Stimulated activated naive CD8-positive, alpha-beta T cell treated with anti-CD3 and anti-CD28 coated beads, Interleukin-15, Interleukin-2, amounts not matched to agents 100 U/mL and 50 U/mL, for 24 hours (primary cell): ENCODE measurements at places on chromosomes 12 and 14.

- DNase-seq, result peak; percentile 62
Measured at GRCh38 chr12:26126340-26127284, 1.8 kb upstream of the BHLHE41 start.

DNA sequence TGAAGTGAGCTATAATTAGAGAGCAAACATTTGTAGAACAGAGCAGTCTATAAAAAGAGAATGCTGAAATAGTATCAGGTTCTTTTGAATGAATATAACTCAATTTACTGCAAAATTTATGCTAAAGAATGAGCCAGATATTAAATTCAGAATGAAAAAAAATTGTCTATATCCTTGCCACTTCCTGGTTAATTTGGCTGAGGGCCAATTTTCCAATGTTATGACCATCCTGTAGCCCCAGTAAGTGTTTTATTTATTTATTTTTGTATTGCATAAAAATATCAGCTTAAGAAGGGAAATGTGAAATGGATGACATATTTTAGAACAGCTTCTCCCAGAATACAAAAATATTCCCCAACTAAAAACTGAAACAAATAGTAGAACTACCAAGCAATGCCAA, 263.4 kb downstream of the SOX5 start:
- DNase-seq, result no peak

DNA sequence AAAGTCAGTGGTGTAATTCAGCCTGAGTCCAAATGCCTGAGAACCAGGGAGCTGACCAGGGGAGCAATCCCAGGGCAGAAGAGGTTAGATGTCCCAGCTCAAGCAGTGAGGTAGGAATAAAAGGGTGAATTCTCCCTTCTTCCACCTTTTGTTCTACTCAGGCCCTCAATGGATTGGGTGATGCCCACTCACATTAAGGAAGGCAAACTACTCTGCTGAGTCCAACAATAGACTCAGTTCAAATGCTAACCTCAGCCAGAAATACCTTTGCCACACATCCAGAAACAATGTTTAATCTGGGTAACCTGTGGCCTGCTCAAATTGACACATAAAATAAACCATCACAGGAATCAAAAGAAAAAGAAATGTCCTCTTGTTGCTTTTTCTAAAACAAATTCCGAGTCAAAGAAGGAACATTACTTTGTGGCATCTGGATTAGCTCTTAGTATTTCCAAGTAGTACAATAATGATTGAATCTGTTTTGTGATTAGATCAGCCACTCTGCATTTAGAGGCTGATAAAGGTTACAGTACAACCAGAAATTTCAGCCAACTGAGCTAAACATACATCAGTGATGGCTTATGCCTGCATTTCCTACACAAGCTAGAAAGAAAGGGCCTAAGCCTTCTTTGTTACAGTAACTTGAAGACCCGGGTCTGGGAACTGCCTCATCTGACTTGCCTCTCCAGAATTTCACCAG, 43.6 kb upstream of the TRIM9 start:
- no peak for DNase-seq

GRCh38 chr14:87745507-87746118, 247.4 kb downstream of the GALC start:
- peak; percentile 7 for DNase-seq

GRCh38 chr12:3219233-3219632, 142.1 kb downstream of the TSPAN9 start:
- DNase-seq, result no peak

GRCh38 chr12:93042283-93042682, 113.2 kb upstream of the EEA1 start:
- no peak for DNase-seq

DNA sequence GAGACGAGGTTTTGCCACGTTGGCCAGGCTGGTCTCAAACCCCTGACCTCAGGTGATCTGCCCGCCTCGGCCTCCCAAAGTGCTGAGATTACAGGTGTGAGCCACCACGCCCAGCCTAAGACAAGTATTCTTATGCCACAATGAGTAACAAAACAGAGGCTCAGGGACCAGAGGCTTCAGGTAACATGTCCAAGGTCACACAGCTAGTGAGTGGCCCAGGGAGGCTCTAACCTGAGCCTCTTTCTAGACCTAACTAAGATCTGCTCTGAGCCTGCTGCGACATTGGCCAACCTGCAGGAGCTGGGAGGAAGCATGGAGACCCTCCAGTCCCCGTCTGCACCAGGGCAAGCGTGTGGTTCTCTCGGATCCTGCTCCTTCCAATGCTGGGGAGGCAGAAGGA, 77.9 kb downstream of the FOXN3 start:
- no peak for DNase-seq

DNA sequence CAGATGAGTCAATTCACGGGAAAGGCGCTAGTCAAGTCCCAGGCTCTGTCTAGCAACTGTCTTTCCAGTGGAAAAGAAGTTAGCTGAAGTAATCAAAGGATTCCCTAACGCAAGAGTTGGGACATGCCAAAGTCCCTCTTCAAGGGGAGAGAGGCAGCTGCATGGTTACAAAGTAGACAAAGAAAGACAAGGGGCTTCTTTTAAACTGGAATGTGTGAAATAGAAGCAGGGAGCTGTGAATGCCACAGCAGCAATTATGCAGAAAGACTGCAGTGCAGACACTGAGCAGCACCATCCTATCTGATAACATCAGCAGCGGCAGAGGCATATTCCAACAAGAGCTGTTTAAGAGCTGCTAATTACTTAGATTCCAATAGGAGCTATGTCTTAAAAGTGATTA, 12.5 kb upstream of the CIPC start:
- DNase-seq, result no peak

DNA sequence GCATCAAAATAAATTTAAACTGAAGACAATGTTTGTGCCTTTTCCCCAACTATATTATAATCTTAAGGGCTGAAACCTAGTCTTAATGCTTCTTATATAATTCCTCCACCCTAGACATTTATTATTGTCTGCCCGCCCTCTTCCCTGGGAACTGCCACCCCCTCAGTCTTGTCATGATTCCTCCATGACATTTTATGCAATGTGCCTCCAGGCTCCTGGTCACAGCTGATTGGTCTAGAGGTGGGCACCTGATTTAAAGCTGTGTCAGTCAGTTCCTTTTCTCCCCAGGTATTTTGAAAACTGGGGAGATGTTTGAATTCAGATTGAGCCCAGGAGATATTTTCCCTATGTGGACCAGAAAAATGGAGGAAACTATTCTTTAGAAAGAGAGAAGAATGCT, 401.4 kb downstream of the PCNX1 start:
- DNase-seq, result no peak

DNA sequence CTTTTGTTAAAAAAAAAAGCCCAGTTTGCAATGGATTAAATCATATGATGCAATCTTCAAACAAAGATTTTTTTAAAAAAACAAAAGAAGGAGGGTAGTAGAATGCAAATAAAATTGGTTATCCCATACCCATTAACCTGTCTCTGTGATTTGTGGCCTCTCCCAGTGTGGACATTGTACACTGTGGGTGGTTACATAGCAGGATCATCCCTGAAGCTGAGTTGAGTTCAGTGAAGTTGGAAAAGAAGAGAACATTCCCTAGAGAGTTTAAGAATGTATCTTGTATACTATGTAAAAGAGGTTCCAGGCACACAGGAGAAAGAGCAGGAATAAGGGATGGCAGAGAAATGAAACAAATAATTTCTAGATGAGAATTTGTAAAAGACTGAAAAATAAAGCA, 142.4 kb upstream of the SLC16A7 start:
- DNase-seq, result no peak

GRCh38 chr12:56160193-56160763, 2.1 kb downstream of the MYL6 start:
- peak; percentile 59 for DNase-seq

GRCh38 chr14:21668377-21668776, 5.2 kb downstream of the OR4E1 start:
- no peak for DNase-seq

GRCh38 chr14:39731912-39732311, 299.7 kb upstream of the FBXO33 start:
- DNase-seq, result peak; percentile 28

DNA sequence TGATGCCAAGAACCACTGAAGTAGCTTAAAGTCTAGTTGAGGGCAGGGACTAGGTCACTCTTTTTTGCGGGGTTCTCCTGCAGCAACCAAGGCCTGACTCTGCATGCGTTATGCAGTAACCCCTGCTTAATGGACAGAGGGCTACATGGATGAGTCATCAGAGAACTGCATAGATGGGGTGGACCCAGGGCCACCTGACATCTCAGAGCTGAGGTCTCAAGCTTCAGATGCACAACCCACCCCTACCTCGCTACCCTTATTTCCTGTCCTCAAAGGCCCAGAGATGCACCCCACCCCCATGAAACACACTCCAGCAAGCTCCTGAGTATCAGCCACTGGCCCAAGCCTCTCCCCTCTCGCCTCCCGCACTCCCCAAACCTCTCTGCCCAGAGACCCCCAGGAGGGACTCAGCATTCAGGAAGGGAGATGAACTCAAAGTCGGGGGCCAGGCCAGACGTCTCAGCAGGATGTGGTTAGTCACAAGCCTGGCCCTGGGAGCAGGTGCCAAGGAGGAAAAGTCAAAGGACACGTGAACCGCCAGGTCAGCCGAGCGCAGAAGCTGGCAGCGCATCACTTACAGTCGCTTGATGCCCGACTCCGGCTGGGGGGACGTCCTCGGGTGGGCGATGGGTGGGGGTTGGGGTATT, 25.8 kb downstream of the SNRNP35 start:
- DNase-seq, result peak; percentile 20

GRCh38 chr12:82655751-82656150, 31.0 kb upstream of the TMTC2 start:
- DNase-seq, result no peak

GRCh38 chr12:81815611-81816010, 56.5 kb upstream of the PPFIA2 start:
- no peak for DNase-seq

- DNase-seq, result no peak
Measured at GRCh38 chr12:47896022-47896421, 8.8 kb downstream of the VDR start.

DNA sequence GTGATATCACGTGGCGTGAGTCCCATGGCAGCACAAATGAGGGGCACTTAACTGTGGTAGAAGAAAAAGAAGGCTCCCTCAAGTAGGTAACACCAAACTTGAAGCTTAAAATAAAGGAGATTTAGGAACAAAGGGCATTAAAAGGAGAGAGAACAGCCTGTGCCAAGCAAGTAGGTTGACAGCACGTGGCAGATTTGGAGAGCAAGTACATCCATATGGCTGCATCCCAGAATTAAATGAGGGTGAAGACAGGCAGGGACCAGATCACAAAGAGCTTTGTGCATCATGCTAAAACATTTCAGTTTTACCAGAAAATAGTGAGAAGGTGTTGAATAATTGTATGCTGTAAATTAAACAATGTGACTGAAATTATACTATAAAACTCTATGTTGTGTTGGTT, 32.8 kb downstream of the KCNMB4 start:
- DNase-seq, result no peak

DNA sequence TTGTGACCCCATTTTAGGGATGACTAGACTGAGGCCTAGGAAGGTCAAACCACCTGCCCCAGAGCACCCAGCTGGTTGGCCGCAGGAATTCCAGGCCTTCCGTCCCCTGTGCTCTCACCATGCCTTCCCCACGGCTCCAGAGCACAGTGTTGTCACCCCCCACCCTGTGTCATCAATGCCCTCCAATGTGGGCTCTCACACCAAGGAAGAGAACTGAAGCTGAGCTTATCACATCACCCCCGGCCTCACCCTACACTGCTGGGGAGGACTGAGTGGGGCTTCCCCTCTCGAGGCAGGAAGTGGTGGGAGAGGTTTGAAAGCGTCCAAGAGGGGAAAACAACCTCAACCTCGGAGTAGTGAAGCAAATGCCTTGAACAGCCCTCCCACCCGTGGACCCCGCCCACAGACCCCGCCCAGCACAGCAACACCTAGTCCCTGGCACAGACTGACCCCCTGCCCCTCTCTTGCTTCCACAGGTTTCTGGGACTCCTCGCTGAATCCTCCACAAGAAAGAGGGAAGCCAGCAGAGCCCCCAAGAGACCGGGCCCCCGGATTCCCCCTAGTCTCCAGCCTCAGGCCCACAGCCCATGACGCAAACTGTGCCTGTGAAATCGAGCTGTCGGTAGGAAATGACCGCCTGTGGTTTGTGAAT, 97.2 kb downstream of the LGMN start:
- DNase-seq, result peak; percentile 86

DNA sequence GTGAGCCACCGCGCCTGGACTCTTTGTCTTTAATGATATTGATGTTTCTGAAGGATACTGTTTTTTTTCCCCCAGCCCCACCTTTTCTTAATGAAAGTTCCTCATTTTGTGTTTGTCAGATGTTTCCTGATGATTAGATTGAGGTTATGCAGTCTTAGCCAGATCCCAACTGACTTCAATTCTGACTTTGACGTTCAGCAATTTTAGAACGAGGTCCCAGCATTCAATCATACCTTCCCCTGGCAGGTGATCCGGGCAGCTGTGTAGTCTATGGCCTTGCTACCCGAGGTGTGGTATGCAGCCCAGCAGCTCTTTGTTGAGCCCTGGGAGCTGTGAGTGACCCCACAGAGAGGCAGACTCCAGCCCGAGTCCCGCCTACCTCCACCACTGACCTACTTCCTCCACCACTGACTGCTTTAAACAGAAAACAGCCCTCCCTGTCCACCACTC, 82.7 kb downstream of the LGMN start:
- DNase-seq, result no peak

- DNase-seq, result no peak
Measured at GRCh38 chr12:72089678-72090077, 151.0 kb downstream of the TPH2 start.

GRCh38 chr12:104727726-104728465, 230.2 kb downstream of the SLC41A2 start:
- no peak for DNase-seq

DNA sequence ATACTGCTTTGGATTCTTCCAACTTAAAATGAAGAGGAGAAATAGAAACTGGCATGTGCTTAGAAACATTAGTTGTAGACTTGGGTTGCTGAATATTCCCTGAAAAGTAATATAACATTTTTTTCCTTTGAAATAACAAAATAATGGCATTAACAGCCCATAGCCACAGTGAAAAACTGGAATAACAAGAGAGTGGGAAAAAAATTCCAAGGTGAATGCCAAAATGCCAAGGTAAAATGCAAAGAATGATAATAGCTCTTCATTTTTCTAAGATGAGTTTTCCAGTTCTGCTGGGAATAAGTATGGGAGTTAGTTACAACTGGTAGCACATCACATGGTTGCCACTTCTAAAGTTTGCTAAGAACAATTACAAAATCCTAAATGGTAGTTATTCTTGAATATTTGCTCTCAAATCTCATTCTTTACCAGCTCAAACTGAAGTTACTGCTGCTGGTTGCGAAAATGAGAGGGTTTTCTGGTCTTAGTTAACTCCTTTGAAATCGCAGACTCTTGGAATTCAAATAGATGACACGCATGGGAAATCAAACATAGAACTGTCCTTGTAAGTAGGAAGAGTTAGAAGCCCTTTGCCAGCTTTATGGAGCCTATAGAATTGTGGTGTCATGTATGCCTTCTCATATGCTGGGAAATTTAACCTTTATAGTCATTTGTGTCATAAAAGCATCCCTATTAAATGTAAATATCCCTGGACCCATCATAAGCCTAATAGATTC, 165.0 kb upstream of the DCN start:
- no peak for DNase-seq
